ENCODE measurements at places on chromosomes 5 and 9.

GRCh38 chr9:104826911-104827310 is 63.0 kb downstream of the NIPSNAP3B start:
- DNase-seq: no peak

DNA sequence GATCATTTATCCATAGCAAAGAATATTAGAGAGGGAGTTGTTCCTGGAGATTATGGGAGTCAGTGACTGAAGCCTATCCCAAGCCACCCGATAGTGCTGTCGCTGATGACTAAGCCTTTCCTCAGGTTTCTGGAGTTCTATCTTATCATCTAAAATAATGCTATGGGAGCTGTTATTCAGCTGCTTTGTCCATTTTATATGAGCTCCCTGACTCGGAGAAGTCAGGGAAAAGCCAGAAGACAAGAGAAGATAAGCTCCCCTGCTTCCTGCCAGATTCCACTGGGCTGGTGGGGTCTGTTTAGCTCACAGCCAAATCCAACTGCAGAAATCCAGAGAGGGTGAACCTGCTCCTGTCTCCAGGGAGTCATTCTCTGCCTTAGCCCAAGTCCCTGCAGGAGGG is 148.2 kb downstream of the DROSHA start:
- DNase-seq: no peak

- no peak for DNase-seq
Measured at GRCh38 chr9:135896205-135896604, 11.1 kb downstream of the CAMSAP1 start.

DNA sequence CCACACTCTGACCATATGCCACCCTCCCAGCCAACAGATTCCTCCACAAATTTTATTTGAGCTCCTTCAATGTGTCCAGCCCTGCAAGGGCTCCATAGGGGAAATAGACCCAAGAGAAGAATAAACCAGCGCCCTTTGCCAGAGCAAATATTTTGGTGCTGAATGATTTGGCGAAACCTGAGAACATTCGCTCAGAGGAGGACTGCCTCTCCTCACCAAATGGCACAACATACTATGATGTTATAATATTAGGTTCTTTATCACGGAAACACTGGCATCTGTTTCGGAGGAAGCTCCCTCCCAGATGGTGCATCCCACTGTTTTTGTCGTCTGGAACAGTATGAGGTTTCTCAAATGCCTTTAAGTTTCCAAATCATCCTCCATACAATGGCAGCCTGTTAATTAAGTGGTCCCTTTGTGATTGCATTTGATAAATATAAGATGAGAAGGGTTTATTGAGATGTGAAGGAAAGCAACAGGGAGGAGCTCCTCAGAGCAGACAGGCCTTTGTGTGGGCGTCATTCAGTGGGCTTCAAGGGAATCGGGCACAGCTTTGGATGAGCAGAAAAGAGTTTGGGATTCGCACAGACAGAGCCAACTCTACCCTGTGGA is 139.1 kb upstream of the ADRA1B start:
- no peak for DNase-seq

DNA sequence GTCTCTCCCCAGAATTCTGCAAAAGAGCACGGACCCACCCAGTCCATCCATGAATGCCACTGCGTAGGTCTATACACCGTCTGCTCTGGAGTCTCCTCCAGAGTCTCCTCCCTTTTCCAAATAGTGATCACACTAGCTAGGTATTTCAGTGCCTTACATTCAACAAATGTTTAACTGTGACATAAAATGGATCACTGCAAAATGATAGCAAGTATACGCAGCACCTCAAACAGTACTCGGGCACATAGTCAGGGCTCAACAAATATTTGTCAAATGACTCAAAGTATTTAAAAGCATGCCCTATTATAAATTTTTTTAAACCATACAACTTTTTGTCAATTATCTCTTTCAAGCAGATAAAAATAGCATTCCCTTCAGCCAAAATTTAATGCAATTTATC is 60.5 kb downstream of the TLE1 start:
- no peak for DNase-seq

DNA sequence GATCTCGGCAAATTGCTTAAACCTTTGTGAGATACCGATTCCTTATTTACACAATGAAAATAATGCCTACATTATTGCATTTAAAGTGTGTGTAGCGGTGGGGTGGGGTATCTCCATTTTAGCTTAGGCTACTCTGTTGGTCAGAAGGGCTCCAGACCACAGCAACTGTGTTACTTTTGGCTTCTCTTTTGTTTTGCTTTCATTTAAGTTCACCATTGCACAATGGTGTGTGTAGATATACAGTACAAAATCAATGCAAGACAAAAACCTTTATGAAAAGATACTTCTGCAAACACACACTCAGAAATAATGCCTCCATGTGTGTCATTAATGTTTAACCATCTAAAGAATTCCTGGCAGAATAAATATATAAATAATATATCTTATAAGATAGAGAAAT is 279.4 kb downstream of the FBXL17 start:
- DNase-seq: no peak

- no peak for DNase-seq
Measured at GRCh38 chr9:25658571-25658970, 19.7 kb downstream of the TUSC1 start.

- DNase-seq: no peak
Measured at GRCh38 chr5:142353071-142353472, 28.3 kb upstream of the SPRY4 start.

DNA sequence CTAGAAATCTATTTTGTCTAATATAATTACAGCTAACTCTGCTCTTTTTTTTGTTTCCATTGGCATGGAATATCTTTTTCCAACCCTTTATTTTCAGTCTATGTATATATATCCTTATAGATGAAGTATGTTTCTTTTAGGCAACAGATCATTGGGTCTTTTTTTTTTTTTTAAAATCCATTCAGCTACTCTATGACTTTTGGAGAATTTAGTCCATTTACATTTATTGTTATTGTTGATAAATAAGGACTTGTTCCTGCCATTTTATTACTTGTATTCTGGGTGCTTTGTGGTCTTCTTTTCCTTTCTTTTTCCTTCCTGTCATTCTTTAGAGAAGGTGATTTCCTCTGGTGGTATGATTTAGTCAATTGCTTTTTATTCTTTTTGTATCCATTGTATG is 296.8 kb downstream of the SMARCA2 start:
- no peak for DNase-seq

DNA sequence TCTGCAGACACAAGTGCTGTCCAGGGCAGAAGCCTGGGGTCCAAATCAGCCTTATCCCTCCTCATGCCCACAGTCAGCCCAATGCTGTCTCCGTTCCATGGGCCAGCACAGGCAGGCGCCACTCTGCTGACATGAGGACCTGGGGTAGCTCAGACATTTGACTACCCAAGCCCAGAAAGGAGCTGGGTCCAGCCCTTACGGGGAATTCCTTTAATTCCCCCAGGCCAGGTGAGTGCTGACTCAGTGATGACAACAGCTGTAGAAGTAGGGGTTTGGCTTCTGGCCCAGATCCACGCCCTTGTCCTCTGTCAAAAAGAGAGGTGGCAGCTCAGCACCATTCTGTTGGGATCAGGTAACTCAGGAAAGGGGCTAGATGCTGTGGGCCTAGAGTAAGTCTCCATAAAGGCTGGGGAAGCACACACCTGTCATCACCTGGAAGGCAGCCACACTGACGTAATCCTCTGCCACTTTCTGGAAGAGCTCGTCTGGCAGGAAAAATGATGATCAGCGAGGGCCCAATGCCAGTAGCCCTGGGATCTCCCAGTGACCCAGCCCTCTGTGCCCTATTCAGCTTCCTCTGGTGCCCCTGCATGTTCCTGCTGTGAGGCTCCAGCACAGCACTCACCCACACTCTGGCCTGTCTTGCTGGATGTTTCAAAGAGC is 1.9 kb downstream of the RAB24 start:
- DNase-seq: peak; percentile 4

Data from cerebellar nuclear complex (tissue), 1 donor.